ENCODE measurements at places on chromosomes 6 and 20.

DNA sequence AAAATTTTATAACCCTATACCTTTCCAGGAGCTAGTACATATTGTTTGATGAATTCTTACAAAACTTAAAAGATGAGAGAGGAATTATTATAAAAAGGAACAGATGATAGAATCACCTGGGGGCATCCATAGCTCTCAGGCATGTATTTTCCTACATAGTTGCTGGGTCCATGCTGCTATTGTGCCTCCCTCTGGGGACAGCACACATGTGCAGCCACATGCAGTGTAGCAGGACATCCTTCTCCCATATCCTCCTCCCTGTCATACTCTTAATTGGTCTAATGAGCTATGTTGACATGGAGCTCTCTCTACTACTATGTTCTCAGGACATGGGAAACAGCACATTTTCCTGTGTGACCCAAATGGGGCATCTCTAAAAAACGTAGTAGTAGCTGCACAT is 898.2 kb upstream of the MAP3K7 start:
- no peak for DNase-seq

- no peak for DNase-seq
These were observed 95.9 kb upstream of the JAG1 start for GRCh38 chr20:10769700-10770099.

- DNase-seq, result no peak
These were observed 21.7 kb upstream of the MYLIP start for GRCh38 chr6:16106991-16107787.

GRCh38 chr6:148888856-148889255 is 142.0 kb downstream of the UST start:
- no peak for DNase-seq

DNA sequence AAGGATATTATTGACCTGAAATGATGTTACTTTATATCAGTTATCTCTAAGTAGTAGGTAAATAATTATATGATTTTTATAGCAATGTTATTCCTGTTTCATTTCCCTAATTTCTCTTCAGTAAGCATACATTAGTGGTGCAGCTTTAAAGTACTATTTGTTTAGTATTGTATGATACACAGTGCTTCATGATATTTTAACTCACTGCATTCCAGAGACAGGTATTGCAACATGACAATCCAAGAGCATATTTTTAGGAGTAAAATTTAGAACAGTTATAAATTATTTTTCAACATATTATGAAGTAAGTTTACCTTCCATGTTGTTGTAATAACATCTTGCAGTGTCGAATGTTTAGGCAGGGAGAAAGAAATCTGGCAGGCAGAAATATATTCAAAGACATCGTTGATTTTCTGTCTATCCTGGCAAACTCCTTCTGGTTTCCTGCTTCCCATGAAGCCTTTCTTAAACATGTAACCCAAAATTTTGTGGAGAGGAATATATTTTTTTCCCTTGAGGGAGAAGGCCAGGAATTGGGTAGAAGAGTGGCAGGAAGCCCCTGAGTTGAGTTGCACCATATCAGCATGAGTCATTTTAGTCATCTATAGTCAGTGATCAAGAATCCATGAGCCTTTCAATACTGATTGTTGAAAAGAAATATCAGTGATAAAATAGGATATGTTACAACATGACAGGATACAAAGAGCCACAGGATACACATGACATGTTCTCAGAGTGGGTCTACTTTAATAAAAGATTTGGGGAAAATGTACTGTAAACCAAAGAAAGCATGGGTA is 29.0 kb upstream of the PTCHD4 start:
- DNase-seq, result no peak

DNA sequence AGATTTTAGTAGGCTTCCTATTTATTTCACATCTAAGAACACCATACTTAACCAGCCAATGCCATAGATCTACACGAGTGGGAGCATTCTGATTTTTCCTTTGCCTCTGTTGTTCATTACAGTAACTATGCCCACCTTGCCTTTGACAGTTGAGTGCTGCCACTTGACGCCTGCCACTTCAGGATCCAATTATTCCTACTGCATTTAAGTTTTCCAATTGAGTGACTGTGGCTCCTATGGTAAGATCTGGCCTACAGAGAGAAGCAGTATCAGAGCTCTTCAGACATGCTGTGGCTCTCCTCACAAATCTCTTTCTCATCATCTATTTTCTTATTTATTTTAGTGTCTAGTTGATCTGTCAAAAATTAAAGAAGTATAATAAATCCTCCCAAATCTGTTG is 403.0 kb upstream of the SPTLC3 start:
- DNase-seq, result no peak

DNA sequence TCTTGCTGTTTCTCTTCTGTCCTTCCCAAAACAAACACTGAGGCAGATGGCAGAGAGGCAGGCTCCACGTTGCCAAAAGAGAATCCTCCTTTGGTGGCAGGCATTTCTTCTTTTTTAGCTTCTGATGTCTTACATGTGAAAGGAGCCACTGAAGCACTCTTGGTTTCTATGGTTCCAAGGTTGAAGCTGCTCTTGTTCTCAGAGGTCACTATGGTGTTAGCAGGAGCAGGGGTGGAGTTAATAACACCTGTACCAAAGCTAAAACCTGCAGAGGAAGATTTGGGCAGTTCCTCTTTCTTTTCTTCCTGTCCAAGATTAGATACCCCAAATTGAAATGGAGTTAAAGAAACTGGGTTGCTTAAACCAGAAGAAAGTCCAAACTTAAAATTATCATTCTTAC is 28.8 kb downstream of the FAM8A1 start:
- no peak for DNase-seq

DNA sequence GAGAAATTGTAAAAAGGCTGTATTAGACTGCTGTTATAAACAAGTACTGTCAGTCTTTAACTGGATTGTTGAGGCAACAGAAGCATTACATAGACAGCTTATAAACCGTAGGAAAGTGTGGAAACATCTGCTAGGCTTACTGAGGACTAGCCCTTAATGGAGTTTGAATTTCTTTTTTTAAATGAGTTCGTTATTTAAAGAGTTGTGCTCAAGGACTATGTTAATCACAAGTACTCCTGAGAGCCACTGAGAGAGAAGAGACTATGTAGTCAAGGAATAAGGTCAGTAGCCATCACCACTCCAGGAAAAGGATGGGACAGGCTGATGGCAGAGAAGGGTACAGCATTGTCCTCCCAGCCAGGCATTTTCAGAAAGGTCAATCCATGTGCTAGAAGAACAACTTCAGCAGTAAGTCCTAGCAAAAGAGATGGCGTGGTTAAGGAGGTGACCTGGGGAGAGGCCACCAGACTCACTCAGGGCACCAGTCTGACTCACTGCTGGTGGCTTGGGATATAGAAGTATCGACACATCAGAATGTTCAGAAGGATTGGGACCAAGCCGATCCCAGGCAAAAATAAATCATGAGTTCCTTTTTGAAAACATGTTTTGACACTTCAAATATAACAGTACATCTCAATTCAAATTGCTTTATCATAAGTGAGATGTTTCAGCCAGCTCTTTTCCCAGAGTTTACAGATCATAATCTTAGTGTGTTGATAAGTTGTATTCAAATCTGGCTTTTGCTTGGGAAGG is 6.4 kb downstream of the RPS12 start:
- no peak for DNase-seq

- no peak for DNase-seq
These were observed 36.7 kb downstream of the FGD2 start for GRCh38 chr6:37042150-37042549.

- peak; percentile 49 for DNase-seq
These were observed 71.6 kb downstream of the GPX5 start for GRCh38 chr6:28597217-28597835.

- DNase-seq, result no peak
These were observed 447.9 kb upstream of the PLCB4 start for GRCh38 chr20:8621001-8621400.

DNA sequence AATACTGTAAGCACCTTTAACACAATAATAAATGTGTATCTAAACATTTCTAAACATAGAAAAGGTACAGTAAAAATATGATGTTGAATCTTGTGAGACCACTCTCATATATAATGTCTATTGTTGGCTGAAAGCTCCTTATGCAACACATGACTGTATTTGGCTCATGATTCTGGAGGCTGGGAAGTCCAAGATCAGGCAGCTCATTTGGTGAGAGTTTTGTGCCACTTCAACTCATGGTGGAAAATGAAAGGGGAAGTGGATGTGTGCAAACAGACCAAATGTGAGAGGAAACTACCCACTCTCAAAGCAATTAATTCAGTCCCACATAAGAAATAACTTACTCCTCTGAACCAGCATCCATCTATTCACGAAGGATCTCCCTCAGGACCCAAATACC is 257.7 kb upstream of the OPRM1 start:
- no peak for DNase-seq

GRCh38 chr6:163955096-163955495 is 540.6 kb downstream of the QKI start:
- DNase-seq, result no peak

DNA sequence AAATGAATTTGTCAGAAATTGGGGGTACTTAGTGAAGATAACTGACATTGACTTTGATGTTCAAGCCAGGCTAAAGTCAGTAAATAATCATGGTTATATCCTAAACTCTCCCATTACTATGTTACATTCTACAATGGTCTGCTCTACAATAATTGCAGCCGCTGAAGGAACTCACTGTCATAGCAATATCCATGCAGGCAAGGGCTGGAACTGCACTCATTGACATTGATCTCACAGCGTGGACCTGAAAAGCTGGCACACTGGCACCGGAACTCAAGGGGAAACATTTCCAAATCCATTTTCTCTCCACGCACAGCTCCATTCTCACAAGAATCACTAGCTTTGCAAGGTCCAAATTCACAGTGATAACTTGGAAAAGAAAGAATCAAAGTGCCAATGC is 702.7 kb downstream of the EYS start:
- no peak for DNase-seq

- no peak for DNase-seq
These were observed 33.5 kb downstream of the TPBG start for GRCh38 chr6:82396964-82397751.

GRCh38 chr6:83190626-83191025 is 2.4 kb downstream of the PGM3 start:
- no peak for DNase-seq

DNA sequence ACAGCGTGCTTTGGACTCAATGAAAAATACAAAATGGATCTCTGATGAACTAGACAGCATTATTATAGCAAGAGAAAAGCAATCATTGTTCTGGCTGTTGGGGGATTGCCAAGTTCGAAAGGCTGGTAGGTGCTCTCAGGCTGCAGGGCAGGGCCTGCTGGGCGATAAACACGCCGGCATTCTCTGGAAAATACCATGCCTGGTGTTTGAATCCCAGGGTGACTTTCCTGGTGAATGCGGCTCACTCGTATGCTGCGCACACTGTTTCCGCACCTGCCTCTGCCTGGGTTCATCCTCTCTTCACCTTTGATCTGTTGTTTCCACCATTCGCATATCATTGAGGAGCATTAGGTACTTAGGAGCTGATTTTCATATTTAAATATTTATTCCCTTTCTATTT is 37.4 kb downstream of the GCNT2 start:
- no peak for DNase-seq

DNA sequence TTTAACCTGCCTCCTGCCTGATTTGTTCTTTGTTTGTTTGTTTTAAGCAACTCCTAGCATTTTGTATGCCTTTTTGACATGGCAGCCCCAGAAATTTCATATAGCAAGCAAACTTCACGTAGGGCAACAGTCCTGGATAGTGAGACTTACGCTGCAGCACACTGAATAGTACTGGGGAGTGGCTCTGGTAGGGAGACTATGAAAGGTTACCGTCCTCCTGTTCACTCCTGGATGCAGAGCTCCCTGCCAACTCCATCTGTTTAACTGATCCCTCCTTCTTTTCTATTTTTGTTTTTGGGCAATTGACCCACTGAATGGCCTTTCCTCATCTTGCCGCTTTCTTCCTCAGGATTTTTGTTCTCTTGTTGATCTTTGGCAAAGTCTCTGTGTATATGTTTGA is 44.5 kb upstream of the BMP6 start:
- no peak for DNase-seq

DNA sequence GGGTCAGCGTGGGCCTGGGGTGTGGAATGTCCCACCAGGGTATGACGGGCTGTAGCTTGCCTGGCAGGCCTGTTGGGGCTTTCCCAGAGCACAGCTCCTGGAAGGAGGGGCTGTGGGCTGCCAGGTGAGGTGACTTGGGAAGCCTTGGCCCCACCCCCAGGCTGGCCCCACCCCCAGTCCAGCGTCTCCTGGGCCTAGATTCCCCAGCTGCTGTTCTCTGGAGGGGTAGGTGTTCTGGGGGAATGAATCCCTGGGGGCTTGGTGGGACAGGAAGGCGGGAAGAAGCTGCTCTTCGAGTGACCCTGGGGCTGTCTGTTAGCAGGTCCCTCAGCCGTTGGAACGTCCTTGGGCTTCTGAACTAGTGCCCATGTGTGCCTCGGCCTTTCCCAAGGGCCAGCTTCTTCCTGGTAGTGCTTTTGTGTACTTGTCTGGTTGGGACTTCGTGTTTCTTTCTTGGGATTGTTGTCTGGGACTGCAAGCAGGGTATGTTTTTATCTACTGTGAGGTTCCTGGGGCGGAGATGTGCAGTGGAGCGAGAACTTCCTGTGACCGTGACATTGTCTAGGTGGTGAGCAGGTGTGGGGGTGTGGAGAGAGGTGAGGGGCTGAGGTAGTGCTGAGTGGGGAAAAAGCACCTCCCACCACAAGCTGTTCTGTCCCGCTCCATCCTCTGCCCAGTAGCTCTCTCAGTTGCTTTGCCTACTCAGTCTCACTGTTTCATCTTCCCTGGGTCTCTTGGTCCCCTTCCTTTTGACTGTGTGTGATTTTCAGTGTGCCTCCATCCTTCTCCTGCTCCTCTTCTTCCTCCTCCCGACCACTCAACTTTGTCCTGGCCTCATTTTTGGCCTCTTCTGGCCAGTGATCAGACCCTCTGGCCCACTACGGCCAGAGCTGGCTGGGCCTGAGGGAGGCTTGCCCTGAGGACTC is 1.3 kb upstream of the DDR1 start:
- no peak for DNase-seq

DNA sequence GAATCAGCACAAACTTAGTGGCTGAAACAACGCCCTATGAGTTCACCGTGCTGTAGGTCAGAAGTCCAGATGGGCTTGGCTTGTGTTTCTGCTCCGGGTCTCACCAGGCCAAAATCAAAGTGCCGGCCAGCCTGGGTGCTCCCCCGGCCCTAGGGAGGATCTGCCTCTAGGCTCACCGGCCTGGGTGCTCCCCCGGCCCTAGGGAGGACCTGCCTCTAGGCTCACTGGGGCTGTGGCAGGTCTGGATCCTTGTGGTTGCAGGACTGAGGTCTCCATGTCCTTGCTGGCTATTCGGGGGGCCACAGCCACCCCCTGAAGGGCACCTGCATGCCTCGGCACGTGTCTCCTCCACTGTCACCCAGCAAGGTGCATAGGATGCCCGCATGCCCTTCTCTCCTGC is 216.3 kb downstream of the TAF4 start:
- DNase-seq, result no peak

- DNase-seq, result no peak
These were observed 13.1 kb downstream of the RNF8 start for GRCh38 chr6:37366910-37367309.

Data from activated CD4-positive, alpha-beta T cell treated with anti-CD3 and anti-CD28 coated beads for 24 hours (primary cell).